ENCODE measurements at places on chromosomes 5 and 9.

- DNase-seq: no peak
Observed at GRCh38 chr5:15573590-15573989, 73.6 kb downstream of the FBXL7 start.

- DNase-seq: no peak
Observed at GRCh38 chr5:52481201-52481600, 306.5 kb upstream of the ITGA1 start.

GRCh38 chr5:176352116-176352878, 9.3 kb downstream of the KIAA1191 start:
- no peak for DNase-seq

- no peak for DNase-seq
Observed at GRCh38 chr9:134789168-134789567, 91.4 kb upstream of the FCN2 start.

- no peak for DNase-seq
Observed at GRCh38 chr5:163916861-163917260, 411.4 kb downstream of the MAT2B start.

DNA sequence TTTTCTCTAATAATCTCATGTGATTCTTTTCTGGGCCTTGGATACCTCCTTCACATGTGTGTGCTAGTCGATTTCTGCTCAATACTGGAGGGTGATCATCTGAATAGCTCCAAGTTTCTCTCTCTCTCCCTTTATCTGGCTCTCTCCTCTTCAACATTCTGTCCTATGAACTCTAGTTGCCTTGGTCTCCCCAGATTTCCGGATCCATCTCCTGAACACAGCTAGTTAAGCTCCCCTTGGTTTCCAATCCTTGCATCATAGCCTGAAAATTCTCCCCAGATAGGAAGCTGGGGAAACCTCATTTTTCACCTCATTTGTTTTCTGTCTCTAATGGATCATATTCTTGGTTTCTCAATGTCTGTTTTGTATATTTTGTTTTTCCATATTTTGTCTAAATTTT, 832.3 kb downstream of the MTRR start:
- DNase-seq: no peak

DNA sequence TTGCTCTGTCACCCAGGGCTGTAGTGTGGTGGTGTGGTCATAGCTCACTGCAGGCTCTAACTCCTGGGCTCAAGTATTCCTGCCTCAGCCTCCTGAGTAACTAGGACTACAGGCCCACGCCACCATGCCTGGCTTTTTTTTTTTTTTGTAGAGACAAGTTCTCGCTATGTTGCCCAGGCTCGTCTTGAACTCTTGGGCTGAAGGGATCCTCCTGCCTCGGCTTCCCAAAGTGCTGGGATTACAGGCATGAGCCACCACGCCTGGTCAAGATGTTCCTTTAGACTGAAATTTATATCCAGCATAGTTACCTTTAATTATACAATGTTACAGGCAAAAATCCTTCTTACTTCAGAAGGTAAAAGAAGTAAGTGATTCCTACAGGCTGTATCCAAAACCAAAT, 1.6 kb upstream of the DNAJC21 start:
- no peak for DNase-seq

- no peak for DNase-seq
Observed at GRCh38 chr9:86353655-86354010, 577 bp downstream of the TUT7 start.

DNA sequence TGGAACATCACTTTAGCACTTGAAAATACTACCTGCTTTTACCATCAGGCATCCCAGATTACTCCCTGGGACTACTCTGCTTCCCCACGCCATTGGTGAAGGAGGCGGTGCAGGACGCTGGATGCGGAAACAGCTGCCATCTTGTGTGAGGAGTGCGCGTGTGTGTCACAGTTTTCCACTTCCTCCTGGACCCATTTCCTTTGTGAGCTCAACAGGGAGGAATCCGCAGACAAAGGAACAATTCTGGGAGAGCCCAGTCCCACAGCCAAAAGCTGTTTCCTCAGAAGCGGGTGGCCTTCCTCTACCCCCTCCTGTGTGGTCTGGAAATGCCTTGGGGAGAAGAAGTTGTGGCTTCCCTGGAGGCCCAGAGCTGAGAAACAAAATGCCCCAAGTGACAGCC, 16.8 kb downstream of the AFAP1L1 start:
- no peak for DNase-seq

- DNase-seq: no peak
Observed at GRCh38 chr9:110116543-110116885, 91.4 kb downstream of the C9orf152 start.

- DNase-seq: no peak
Observed at GRCh38 chr5:157049605-157050004, 9.3 kb downstream of the HAVCR1 start.

DNA sequence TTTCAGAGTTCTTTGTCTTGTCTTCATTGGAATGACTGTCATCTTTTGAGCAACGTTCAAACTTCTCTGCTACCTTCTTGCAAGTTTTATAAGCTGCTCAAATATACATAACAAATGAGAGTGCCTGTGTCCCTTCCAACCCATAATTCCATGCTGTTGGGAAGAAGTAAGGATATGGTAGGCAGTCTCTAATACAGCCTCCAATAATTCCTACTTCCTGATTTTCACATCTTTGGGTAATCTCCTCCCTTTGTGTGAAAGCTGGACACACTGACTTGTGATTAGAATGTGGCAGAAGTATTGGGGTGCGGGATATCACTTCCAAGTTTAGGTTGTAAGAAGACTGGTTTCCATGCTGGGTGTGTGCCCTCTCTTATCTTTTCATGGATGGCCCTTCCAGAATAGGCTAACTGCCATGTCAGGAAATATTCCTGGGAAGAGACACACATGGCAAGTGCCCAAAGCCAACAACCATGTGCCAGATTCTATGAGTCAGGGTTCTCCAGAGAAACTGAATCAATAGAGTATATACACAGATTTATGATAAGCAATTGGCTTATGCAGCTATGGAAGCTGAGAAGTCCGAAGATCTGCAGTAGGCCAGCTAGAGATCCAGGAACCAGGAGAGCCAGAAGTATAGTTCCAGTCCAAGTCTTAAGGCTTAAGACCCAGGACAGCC, 531.3 kb downstream of the NTRK2 start:
- DNase-seq: no peak

DNA sequence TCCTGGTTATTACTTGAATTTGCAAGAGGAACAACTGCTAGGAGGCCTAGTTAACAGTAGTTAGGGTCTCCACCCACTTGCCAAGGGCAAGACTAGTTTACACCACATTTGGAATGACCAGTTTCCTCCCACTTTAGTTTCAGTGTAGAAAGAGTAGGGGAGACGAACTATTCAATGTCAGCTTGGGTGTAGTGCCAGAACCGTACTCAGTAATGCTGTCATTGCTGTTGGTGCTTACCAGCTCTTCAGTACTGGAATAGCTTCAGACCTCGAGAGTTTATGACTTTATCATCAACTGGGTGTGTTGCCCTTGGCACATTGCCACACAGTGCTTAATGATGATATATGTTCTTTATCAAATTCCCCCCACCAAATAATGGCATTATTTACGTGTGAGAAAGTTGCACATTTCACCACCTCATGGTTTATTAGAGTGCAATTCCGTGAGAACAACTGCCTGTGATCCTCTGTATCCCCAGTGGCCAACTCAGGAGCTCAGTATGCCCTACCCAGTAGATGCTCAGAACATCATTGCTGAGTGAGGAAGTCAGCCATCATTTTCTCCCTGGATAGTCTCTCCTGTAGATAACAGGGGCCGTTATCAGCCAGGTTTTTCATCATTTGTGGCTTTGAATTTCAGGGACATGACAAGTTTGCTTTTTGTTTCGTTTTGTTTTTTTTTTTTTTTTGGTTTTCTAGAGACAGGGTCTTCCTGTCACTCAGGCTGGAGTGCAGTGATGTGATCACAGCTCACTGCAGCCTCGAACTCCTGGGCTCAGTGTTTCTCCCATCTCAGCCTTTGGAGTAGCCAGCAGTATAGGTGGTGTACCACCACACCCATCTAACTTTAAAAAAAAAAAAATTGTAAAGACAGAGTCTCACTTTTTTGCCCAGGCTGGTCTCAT, 67.3 kb downstream of the DOCK8 start:
- DNase-seq: no peak

GRCh38 chr9:20355022-20355421, 267.3 kb downstream of the MLLT3 start:
- DNase-seq: no peak

DNA sequence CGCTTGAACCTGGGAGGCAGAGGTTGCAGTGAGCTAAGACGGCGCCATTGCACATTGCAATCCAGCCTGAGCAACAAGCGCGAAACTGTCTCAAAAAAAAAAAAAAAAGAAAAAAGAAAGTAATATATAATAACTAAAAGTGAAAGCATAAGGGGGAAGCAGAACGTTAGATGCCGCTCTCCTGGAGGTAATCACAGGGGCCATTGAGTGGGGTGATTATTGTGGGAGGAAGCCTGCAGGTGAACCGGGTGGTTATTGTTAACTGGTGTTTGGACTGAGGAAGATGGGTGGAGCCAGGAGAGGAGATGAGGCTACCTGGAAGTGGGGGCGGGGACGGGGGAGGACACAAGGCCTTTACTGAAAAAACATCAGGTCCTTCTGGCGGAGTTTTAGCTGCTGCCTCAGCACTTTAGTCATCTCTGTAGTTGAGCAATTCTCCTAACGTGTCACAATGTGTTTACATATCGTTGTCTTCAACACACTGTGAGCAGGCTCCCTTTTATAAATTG, 5.3 kb upstream of the TJP2 start:
- DNase-seq: no peak

DNA sequence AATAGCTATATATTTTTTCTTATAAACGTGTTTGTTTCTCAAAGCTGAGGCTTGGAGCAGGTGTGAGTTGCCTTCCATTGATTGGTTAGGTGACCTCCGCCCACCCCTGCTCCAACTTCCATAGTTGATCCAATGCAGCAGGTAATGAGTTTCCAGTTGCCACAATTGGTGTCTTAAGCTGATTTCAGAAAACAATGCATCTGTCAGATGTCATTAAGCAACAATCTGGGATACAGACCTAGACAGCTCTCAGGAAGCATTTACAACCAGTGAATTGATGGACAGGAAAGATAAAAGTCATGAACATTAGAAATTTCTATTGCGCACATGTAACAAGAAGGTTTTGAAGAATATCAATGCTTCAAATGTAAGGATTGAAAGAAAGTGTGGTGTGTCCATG, 510.5 kb downstream of the SEMA5A start:
- no peak for DNase-seq

GRCh38 chr9:93231716-93232115, 47.8 kb downstream of the WNK2 start:
- DNase-seq: no peak

GRCh38 chr5:116953251-116953930, 378.8 kb upstream of the SEMA6A start:
- no peak for DNase-seq

GRCh38 chr5:152488869-152489268, 83.8 kb upstream of the NMUR2 start:
- DNase-seq: no peak

DNA sequence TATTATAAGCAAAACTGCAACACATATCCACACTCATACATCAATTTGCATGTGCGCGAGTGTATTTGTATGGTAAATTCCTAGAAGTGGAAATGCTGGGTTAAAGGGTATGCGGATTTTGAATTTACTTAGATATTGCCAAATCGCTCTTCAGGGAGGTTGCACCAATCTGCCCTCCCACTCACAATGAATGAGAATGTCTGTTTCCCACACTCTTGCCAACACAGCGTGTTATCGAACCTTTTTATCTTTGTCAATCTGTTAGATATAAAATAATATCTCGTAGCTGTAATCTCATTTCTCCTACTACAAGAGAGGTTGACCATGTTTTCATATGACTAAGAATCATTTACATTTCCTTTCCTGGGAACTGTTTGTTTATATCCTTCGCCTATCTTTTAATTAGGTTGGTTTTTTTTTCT, 35.7 kb downstream of the LHX2 start:
- no peak for DNase-seq

- no peak for DNase-seq
Observed at GRCh38 chr9:5510989-5511388, 658 bp downstream of the PDCD1LG2 start.

- DNase-seq: no peak
Observed at GRCh38 chr5:14428302-14429081, 153.1 kb upstream of the OTULINL start.

- DNase-seq: no peak
Observed at GRCh38 chr9:109908459-109909390, 128.7 kb downstream of the PALM2AKAP2 start.

GRCh38 chr9:114364134-114365041, 23.4 kb downstream of the AKNA start:
- DNase-seq: no peak

DNA sequence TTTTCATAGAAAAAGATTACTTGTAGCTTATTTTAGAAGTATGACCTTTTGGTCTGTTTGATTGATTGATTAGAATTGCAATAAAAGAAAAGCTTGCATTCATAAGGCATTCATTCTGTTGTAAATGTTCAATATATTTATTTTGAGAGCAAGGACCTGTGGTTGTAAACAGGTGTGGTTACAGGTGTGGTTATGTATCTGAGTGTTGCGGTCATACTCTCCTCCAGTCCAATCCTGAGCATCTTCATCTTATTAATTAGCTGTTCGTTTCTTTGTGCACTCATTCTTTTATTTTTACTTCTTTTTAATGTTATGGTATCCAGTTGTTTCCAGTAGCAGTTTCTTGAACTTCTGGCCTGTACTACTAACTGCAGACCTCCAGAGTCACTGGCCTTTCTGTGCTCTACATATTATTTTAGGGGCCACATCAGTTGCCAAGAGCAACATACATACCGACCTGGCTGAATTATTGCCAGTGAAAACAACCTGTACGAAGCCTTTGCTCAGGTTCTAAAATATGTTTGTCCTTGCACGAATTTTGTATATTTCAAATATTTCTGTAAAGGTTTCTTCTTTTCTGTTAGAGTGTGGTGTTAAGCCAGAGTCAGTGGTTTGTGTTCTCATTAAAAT, 128.7 kb downstream of the CDC42SE2 start:
- DNase-seq: no peak

DNA sequence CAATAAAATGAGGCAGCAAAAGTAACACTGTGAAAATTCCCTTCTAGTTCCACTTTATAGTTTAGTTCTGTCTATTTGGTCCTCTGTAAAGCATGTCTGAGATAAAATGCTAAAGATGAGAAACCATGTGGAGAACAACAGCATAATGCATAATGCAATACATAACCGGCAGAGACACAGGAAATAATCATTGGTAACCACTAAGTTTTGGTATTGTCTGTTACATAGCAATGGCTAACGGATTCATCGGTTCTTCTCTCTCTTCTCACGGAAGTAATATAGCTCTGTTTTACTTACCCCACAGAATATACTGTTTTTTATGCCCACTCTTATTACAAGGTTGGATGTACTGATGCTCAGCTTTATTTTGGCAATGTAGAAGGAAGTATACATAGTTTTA, 158.9 kb downstream of the FAM174A start:
- DNase-seq: no peak

- DNase-seq: no peak
Observed at GRCh38 chr5:149348518-149348917, 3.2 kb downstream of the GRPEL2 start.

- peak; percentile 98 for DNase-seq
Observed at GRCh38 chr9:129258124-129258822, 80.2 kb upstream of the IER5L start.

- peak; percentile 69 for DNase-seq
Observed at GRCh38 chr5:64165500-64166200, at the start of gene RNF180. TSS of gene RNF180 (plus strand) at chr5:64165843. CDS start at chr5:64200808, 34,965 bp downstream.

All from kidney (tissue), 22 donors.